ENCODE measurements at places on chromosomes 2 and 18.

DNA sequence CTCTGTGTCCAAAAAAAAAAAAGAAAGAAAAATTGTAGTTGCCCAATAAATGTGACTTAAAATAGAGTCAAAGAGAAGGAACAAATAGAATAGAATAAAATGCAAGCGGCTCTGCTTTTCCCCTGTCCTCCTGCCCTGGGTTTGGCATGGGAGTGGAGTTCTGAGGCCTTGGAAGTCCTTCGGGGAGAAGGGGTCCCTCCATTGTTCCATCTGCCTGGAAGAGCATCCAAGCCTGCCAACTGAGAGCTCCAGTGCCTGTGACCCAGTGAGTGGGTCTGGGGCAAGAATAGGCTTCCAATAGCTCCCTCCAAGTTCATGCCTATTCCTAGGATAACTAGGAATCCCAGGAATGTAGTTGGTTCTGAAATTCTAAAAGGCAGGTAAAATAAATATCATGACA, 321.4 kb downstream of the MYCN start:
- no peak for DNase-seq

- no peak for DNase-seq
These were observed 64.4 kb upstream of the FOSL2 start for GRCh38 chr2:28327956-28328922.

DNA sequence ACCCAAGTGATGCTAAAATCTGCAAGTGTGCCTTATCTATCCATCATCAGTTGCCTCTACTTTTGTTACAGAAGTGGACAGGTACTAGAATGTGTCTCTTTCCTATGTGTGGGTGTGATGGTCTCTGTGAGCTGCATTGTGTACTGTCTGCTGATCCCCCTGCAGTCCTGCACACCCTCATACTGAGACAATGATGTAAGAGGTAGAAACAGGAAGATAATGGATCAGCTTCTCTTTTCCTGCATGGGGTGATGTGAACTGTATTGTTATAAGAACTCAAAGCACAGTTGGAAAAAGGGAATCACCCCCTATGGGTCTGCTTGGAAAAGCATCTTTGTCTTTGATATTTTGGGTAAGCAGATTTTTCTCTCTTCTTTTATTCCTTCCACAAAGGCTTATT, 537.6 kb upstream of the CDH2 start:
- DNase-seq = no peak

GRCh38 chr2:222320436-222321395, 21.9 kb upstream of the PAX3 start:
- DNase-seq = no peak

DNA sequence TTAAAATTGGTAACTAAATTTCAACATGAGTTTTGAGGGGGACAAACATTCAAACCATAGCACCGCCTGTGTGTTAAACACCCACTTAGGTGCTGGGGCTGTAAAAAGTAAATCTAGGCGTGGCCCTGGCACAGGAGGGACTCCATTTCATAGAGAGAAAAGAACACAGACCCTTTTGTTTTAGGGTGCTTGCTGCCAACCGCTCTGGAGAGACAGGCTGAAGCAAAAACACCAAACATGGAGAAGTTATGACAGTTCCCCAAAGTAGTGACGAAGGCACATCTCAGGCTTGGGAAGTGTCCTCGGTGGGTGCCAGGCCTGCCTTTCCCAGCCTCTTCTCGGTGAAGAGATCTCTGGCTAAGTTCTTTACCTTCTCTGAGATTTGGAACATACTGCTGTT, 5.1 kb downstream of the ACTG2 start:
- no peak for DNase-seq

DNA sequence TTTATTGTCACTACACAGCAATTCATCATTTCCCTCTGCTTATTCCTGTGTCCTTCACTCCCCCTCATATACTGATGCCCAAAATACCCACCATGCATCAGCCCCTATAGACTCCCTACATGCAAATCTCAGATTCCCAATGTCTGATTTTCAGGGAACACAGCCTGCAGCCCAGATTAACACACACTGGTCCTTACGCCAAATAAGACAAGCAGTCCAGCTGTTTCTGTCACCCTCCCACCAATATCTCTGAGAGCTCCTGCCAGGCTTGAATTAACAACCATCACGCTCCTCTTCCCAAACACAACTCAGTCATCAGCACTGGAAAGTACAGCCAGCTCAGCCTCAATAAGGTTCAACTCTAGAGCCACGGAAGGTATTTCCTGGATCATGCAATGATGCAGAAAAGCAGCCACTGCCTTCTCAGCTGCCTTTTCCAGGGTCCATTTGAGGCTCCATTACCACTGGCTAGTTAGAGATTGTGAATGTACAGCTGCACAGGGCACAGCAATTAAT, 39.0 kb upstream of the SLC35F5 start:
- DNase-seq = no peak

- DNase-seq = no peak
These were observed 119.7 kb downstream of the PDCL3 start for GRCh38 chr2:100682536-100682935.

DNA sequence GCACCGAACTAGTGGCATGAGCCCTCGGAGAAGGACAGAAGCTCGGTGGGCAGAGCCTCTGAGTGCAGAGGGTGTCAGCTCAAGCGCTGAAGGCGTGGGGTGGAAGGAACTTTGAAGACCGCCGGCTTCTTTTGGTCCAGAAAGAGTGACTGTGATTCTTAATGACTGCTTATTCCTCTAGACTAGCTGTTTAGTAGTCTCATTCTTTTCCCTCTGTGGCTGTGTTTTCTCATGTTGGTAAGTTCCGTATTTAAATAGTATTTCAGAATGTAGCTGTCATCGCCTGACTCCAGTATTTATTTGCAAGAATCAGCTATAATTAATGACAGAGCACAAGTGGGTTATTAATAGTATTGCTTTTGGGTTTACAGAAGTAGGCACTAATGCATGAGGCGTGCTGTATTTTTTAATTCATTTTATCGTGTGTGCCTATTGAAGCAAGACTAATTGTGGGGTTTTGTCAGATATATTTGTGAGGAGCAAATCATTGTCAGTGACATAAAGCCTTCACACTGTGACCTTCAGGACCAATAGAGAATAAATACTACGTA, 80.8 kb upstream of the NFATC1 start:
- no peak for DNase-seq

GRCh38 chr2:3465844-3466481, 53.4 kb downstream of the ADI1 start:
- no peak for DNase-seq

- no peak for DNase-seq
These were observed 122.7 kb upstream of the GCFC2 start for GRCh38 chr2:75833386-75833785.

GRCh38 chr2:112636605-112637288, 9.0 kb upstream of the SLC20A1 start:
- no peak for DNase-seq

GRCh38 chr2:37262522-37262921, 31.1 kb downstream of the NDUFAF7 start:
- no peak for DNase-seq

DNA sequence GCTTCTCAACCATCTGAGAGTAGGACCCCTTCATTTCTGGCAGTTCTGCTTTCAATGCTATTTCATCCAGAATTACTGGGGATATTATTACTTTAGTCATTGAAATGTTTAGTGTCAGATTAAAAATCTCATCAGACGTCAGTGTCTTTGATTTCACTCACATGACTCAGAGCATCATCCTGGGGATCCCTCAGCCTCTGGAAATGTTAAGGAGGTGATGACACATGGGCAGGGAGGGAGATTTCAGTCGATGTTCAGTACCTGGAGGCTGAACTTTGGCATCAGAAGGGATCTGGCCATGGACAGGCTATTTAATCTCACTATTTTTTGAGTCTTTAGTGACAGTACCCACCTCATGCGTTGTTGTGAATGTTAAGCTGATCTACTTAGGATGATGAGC, 39.1 kb downstream of the OSBPL6 start:
- DNase-seq = no peak

GRCh38 chr2:20196657-20197161, 28.2 kb downstream of the SDC1 start:
- DNase-seq = no peak

DNA sequence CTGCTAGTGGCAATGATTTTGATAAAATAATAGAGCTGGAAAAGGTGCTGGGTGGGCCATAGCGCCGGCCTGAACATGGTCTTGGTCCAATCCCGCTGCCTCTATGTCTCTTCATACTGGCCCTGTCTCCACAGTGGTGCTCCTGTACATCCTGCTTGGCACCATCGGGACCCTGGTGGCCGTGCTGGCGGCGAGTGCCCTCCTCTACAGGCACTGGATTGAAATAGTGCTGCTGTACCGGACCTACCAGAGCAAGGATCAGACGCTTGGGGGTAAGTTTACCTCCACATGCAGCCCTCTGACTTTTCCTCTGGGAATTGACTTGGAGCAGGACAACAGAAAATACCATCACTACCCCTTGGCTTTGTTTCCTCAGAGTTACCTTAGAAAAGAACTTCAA, 24.0 kb downstream of the IL18RAP start:
- no peak for DNase-seq

DNA sequence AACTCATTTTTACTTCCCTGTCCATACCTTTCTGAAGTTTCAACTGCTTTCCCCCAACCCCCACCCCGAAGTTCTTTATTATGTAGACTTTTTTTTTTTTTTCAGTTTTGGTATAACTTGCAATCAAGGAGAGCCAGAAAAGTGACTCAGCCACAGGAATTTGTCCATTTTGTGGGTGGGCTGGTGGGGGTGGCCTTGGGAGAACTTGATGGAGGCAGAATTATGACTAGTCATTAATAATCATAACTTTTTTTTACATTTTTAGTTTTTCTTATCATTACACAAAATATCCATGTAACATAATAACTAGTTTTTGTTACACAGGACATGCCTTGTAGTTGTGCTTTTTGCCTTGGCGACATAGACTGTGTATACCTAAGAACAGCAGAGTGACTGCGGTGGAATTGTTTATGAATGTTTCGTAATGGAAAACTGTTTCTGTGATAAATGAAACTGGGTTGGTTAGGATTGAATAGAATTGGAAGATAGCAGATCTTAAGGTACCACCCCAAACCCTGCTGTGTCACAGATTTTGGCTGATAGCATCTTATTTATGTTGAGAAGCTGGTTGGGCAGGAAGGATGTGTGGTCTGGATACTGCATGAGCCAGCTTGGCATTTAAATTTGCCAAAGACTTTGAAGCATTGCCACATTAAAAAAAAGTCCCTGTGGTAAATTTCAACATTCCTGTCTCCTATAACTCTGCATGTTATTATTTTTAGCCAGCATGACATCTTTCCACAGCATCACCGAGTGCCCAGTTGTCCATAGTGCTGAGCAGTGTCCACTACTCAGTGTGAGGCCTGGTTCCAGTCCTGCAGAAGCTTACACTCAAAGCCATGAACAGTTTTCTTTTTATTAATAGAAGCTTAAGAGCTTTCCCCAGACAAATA, 30.7 kb downstream of the LYPD6B start:
- DNase-seq = no peak

- no peak for DNase-seq
These were observed 47.7 kb downstream of the ZC3H15 start for GRCh38 chr2:186533717-186534116.

GRCh38 chr18:46466234-46467160, 190.5 kb downstream of the LOXHD1 start:
- no peak for DNase-seq

- no peak for DNase-seq
These were observed 117.5 kb downstream of the GALNT14 start for GRCh38 chr2:31020713-31021112.

DNA sequence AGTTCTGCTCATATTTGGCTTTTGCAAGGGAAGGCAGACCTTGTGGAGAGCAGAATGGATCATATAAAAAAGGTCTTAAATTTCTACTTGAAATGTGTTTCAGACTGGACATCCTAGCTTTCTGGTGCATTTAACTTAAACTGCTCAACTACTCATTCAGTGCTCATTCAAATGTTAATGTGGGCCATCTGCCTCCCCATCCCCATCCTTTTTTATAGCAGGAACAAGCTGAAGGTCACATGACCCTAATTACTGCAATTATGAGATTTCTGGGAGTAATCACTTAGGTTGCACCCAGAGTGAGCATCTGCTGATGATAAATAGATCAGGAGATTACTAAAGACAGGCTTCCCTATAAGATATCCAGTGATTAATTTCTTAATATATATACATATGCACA, 96.1 kb downstream of the MAP2 start:
- DNase-seq = no peak

- no peak for DNase-seq
These were observed 71.6 kb downstream of the ZNF407 start for GRCh38 chr18:74669136-74669798.

DNA sequence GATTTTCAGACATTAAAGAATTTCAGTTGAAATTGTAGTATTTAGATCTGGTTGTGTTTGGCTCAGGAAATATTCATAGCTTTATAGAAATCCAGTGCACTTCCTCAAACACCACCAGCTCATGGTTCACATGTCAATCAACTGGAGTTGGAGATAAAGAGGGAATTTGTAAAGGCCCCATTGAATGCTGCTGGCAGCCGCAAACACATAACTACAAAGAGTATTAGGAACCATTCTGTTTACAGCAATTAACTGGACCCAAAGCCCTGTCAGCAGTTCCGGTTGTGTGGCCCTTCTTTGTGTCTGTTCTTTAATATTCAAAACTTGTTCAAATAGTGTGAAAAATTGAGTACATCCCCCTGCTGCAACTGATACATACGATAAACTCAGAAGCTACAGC, 107.4 kb upstream of the LRRTM4 start:
- no peak for DNase-seq

- DNase-seq = no peak
These were observed 440 bp upstream of the UGGT1 start for GRCh38 chr2:128090575-128090944.

DNA sequence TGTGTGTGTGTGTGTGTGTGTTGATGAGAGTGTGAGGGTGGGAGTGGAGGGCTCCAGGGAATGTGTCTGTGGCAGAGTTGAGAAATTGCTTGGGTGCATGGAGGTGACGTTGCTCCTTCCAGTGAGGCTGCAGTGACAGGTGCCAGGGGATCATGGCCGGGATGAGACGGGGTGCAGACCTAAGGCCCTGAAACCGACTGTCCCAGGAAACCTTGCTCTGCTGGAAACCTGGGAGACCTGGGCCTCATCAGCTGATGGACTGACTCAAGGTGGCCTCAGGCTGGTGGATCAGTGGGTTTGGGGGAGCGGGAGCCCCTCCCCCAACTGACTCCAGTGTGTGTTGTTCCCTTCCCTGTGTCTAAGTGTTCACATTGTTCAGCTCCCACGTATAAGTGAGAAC, 56.6 kb downstream of the INHBB start:
- DNase-seq = no peak

DNA sequence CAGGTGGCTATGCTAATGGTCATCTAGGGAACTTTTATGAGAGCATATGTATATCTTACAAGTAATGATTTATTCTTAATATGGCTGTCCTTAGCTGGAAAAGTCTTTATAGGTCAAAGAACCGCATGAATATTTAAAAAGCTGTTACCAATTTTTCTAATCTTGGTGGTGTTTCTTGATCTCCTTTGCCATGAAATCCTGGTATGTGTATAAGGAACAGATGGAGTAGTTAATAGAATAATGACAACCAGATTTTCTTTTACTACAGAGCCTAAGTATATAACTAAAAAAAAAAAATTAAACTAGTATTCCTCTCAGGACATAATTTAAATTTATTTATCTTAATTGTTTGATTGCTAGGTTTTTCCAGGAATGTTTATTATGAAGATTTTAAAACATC, 74.5 kb downstream of the RHBDD1 start:
- no peak for DNase-seq
